Gastroesophageal sphincter (tissue), 4 donors: ENCODE measurements at places on chromosomes 2 and 18. TPM values are rescaled to one million over a fixed set of nuclear protein-coding genes. Genes with fewer than 3 reads are reported as not detected.
A peak's percentile ranks its signal among the peaks of the same experiment; 100 is the strongest.

Gene FN1
- total RNA-seq, result 2,048 TPM

DNA sequence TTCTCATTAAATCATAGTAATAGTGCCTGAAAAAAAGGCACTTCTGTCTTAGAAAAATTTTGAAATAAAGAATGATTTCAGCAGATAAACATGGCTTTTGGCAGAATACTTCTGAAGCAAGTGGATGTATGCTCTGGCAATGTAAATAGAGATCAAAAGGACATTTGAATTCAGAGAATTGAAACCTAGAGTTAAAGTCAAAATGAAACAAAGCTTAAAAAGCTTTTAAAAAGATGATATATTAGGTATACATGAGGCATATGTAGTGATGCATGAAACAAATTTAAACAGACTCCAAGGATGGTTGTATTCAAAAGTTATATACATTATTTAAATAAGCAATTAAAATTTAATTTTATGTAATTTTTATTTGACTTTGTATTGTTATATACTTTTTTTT lies 1344.5 kb upstream of the TMEFF2 start:
- ATAC-seq, result no peak

Gene BUB1
- 2.3 TPM for total RNA-seq

Gene NT5DC4
- total RNA-seq, result 0.27 TPM

DNA sequence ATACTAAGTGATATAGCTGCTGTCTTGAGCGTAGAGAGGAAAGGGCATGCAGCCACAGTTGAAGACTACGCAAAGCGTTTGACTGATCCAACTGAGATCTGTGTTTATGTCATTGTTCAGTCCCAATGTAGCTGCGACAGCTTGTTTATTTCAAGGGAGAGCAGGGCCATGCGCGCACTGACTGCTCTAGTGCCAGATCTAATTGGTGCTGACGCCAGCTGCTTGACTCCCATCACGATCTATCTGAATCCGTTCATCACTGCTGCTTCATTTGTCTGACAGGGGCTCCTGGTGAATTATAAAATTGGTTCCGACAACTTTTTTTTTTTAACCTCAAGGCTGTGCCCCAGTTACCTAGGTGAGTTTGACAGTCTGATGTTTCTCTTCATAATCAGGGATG lies 75.7 kb downstream of the CHST9 start:
- no peak for ATAC-seq

Gene CRYGD
- total RNA-seq, result not detected

GRCh38 chr2:235793163-235793752 lies 299.4 kb downstream of the AGAP1 start:
- no peak for ATAC-seq

- ATAC-seq, result no peak
These were observed 144.3 kb upstream of the ZFP36L2 start for GRCh38 chr2:43370705-43371104.

GRCh38 chr2:28363686-28364280 lies 28.9 kb upstream of the FOSL2 start:
- ATAC-seq, result no peak

Gene CHRND
- not detected for total RNA-seq

- ATAC-seq, result no peak
These were observed 52.5 kb downstream of the CCDC74A start for GRCh38 chr2:131580187-131580586.

DNA sequence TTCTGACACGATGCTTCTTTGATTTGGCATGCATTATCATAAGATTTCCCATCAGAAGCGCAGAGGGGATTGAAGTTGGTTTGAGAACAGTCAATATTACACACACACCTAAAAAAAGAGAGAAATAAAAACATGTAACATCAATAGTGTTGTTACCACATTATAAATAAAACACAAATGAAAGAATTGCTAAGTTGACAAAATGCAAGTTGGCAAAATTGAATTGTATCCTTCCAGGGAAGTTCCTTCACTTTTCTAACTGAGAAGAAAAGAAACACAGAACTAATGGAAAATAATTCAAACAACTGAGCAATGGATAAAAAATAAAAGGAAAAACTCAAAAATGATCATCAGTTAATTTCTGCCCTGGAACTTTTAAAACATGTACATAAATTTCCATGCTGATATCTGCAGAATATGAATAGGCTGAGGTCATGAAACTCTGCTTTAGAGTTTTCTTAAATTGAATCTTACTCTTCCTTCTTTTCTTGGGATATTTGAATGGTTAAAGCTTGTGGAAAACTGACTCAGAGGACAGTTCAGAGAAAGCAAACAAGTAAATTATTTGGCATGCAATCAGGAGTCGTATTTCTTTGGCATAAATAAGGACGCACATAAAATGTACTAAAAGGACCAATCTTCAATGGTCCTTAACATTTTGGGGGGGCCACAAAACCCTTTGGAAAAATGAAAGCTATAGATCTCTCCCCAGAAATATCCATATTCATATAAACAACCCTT lies 152.4 kb upstream of the CAVIN2 start:
- ATAC-seq, result no peak

GRCh38 chr2:63777816-63778215 lies 63.9 kb upstream of the UGP2 start:
- ATAC-seq, result no peak

GRCh38 chr2:26880910-26881435 lies 33.0 kb downstream of the DPYSL5 start:
- no peak for ATAC-seq

- no peak for ATAC-seq
These were observed 12.8 kb downstream of the CUL3 start for GRCh38 chr2:224572338-224572737.

DNA sequence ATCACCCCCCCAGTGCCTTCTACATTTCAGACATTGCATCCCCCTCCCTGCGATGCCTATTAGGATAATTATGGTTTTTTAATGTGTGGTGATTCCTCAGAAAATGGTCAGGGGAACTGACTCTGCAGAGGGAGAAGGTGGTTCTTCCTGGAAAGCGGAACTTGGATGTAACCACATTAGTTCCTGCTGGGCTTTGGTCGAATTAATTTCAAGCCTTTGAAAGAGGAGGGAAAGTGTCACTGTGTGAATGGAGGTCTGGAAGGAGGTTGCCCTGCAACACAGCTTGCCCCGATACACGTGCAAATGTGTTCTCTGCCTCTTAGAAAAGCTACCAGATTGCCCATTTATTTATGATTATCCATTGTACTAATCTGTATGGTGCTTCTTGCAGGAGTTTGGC lies 63.2 kb upstream of the TPO start:
- ATAC-seq, result no peak

- no peak for ATAC-seq
These were observed 31.7 kb downstream of the SPP2 start for GRCh38 chr2:234081970-234082822.

- ATAC-seq, result peak; percentile 71
These were observed 44.7 kb upstream of the DNAH7 start for GRCh38 chr2:196113061-196113974.

- no peak for ATAC-seq
These were observed 71.6 kb downstream of the PXDN start for GRCh38 chr2:1672738-1673137.

DNA sequence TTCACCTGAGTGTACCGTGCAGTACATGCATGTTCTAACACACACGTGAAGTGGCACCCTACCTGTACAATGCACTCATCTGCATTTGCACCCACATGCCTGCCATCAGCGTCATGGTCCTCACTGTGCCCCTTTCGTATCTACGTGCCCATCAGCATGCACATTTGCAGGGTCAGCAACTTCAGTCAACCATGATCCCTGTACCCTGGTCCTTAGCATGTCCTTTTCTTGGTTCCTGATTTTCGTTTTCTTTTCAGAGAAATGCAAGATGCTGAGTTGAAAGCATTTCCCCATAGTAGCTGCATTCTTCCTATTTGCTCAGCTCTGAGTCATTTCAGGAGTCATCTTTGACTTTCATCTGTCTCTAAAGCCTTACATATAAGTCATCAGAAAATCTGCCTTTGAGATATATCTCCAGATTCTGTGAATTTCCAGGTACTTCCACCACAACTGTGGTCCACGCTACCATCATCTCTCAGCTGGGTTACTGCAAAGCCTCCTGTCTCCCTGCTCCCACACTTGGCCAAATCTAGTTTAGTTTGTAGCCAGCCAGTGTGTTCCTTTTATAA lies 14.7 kb upstream of the PUM2 start:
- no peak for ATAC-seq

Gene CXCR2
- total RNA-seq, result not detected

- ATAC-seq, result no peak
These were observed 48.3 kb downstream of the LAMA3 start for GRCh38 chr18:23737578-23737977.

Gene TRIB2
- total RNA-seq, result 23.6 TPM

DNA sequence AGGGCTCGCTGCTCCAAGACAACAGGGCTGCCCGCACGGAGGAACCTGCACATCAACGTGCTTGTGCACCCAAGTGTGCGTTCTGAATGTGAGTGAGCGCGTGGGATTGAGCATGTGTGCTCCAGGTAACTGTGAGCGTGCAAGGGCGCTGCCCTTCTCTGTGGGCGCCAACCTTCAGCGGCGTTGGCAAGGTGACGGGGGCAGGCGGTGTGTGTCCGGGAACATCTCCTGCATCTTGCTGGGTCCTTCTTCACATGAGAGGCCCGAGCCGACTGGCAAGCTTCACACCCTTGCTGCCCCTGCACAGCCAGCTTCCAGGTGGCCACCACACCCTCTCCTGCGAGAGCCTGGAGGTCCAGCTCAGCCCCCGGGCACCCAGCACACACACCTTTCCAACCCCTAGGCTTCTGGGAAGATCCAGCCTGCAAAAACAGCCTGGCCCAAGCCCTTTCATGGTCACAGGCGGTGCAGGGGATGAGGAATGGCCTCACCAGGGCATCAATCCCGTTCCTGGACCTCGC lies 220.9 kb downstream of the HDAC4 start:
- ATAC-seq, result no peak

DNA sequence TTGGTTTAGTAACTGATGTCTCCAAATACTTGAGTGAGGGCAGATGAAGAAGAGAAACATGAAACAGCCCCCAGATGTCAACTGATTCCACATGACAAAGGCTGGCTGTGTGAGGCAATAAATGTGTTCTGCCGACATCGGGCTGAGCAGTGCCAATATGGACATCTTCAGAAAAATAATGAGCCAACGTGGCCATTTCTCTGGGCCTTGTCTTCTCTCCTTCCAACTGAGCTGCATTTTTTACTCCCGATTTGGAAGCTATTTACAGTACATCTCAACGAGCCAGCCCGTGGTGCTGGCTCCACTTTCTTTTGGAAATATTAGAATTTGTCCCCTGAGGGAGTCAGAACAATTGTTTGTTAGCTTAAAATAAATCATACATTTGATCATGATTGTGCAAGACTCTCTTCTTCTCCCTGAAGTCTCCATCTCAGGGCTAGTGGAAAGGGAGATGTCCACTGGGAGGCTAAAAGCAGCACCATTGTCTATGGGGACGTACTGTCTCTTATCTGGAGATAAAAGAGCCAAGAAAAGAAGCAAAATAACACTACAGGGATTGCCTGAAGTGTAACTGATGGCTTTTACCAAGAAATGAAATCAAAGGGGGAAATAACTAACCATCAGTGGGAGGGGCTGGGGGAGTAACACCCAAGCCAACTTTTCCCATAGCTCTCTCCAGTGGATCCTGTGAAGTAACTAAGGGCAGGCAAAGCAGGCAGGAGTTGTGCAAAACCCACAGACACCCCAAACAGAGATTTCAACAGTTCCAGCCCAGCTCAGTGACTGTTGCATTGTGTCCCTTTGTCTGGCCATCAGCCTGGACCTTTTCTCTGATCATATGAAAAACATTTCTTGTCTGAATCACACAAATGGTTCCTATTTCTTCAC lies 114.8 kb downstream of the RDH14 start:
- peak; percentile 88 for ATAC-seq

DNA sequence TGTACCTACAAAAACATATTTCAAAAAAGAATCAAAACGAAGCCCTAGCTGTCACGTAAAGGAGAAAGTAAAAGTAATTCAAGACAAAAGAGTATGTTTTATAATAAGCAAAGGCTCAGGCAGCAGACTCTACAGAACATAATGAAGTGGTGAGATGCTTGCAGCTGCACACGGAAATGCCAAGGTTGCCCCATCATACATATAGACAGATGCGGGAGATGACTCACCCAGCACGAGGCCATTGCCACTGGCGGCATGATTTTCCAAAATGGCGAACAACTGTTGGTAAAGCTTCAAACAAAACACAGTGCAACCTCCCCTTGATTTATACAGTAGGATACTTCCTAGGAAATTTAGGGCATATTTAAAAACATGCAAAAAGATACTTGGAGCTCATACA lies 26.0 kb upstream of the C1QL2 start:
- no peak for ATAC-seq

Gene SIX2
- total RNA-seq, result 1.7 TPM

DNA sequence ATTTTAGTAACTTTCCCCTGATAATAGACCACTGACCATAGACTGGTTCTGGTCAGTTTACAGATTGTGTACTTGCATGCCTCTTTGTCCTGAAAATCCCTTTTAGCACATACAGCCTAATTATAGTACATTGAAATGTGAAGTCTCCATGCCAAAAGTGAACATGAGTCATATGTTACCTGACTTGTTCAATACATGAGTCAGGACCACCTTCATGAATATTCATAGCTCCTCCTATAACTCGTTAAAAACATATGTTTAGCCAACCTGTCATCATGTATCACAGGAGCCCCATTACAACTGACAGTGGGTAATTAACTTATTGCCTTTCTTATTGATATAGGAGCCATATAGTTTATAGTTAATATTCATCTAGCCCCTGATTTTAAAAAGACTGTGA lies 78.6 kb downstream of the SH3YL1 start:
- no peak for ATAC-seq

DNA sequence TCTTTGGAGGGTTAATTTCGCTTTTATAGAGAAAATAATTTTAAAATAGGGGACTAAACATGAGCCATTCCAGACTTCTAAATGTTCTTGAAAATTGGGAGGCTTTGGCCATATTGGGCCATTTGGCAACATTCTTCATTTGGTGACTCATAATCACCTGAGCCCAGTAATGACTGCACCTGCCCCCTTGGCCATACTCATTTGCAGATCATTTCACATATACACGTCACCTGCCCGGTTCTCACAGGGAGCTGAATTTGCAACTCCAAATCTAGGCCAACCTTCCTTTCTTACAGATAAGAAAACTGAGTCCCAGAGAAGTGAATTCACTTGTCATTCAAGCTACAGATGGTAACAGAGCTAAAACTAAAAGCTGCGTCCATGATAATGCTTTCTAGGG lies 289.7 kb downstream of the EPHA4 start:
- ATAC-seq, result no peak

DNA sequence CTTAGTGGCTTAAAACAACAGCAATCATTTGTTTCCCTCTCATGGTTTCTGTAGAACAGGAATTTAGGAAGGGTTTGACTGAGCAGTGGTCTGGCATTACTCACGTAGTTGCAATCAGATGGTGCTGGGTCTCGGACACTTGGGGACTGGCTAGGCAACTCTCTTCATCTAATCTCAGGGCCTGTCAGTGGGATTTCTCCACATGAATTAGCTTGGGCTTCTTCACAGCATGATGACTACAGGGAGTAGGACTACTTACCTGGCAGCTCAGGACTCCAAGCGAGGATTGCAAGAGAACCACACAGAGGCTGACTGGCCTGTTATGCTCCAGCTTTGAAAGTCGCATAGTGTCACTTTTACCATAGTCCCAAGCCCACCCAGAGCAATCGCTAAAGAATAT lies 125.1 kb downstream of the TTC27 start:
- ATAC-seq, result no peak

GRCh38 chr2:86492048-86492453 lies 50.9 kb downstream of the KDM3A start:
- no peak for ATAC-seq

- no peak for ATAC-seq
These were observed 126.1 kb upstream of the LTBP1 start for GRCh38 chr2:32820701-32821100.
